Psoas muscle (tissue), 8 donors: ENCODE measurements at places on chromosomes 16 and 17. TPM values are rescaled to one million over a fixed set of nuclear protein-coding genes. Genes with fewer than 3 reads are reported as not detected.
A peak's percentile ranks its signal among the peaks of the same experiment; 100 is the strongest.

Gene SPN
- 0.22 TPM for polyA plus RNA-seq

Gene TNK1
- 1.7 TPM for polyA plus RNA-seq

Gene TPSG1
- polyA plus RNA-seq, result not detected

Gene CCDC78
- polyA plus RNA-seq, result not detected

Gene ACSM2B
- polyA plus RNA-seq, result 0.25 TPM

Gene KRTAP4-6
- polyA plus RNA-seq, result not detected

Gene CDR2L
- polyA plus RNA-seq, result 1.3 TPM

Gene CIITA
- polyA plus RNA-seq, result 2.3 TPM

Gene CLDN9
- 0.18 TPM for polyA plus RNA-seq

Gene LRRC75A
- 0.23 TPM for polyA plus RNA-seq

Gene SMIM5
- polyA plus RNA-seq, result 0.92 TPM

Gene SLC4A1
- not detected for polyA plus RNA-seq

Gene CLEC10A
- 2.4 TPM for polyA plus RNA-seq

GRCh38 chr17:19867329-19868078 is at the start of gene ULK2:
ULK2 (minus strand) TSS chr17:19867936; CDS start chr17:19867417, 519 bp downstream.
- peak; percentile 79 for DNase-seq

DNA sequence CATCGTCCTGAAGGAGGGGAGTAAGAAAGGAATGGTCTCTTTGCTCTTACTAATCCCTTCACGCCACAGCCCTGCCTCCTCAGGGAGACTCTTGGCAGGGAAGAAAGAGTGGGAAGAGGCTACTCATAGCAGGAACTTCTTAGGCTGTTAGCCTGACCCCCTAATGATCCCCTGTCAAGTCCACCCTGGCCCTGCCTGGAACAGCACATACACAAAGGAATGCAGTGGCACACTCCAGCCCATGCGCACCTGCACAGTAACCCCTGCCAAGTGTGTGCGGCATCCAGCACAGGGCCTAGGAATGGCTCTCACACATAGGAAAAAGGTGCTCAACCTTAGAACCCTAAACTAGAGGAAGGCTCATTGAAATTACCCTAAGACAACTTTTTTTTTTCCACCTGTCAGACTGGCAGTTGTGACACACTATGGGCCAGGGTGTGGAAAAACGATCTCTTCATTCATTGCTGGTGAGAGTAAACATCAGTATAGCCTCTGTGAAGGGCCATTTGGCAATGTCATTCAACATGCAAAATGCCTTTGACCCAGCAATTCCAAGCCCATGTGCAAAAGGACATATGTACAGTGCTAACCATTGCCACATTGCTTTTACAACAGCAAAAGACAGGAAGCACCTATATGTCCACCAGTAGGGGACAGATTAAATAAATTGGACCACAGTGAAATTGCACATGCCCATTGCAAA is 50.1 kb downstream of the PIMREG start:
- DNase-seq, result no peak

DNA sequence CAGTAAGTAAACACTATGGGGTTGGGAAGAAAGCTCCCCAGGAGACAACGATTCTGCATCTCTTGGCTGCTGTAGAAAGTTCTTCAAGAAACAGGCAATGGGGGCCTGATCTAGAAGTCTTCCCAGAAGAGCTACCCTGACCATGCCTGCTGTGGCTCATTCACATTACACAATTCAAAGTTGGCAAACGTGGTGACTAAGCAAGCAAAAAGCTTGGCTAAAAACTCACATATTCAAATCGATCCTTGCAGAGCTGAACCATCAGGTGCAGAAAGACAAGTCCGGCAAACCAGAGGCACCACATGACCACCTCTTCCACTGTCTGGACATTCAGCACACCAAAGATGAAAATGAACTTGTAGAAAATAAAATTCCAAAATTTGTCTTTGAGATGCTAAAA is 16.1 kb downstream of the AMFR start:
- no peak for DNase-seq

GRCh38 chr17:42853004-42853403 is 2.0 kb downstream of the AOC3 start:
- DNase-seq, result no peak

DNA sequence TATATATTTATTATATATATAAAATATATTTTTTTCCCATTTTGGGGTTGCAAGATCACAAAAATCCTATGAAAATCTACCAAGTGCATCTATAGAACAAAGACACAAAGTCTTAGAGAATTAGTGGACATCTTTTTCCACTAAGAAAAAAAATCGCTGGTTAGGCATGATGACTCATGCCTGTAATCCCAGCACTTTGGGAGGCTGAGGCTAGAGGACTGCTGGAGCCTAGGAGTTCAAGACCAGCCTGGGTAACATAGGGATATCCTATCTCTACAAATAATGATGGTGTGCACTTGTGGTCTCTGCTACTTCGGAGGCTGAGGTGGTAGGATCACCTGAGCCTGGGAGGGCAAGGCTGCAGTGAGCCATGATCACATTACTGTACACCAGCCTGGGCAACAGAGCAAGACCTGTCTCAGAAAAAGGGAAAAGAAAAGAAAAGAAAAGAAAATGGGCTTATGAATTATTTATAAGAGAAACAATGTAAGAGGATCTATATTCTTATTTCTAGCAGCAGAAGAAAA is 185.1 kb upstream of the PSMD7 start:
- DNase-seq, result no peak

GRCh38 chr17:73261617-73261951 is at the start of gene CPSF4L:
CPSF4L (minus strand) TSS chr17:73261880; CDS start chr17:73261818, 62 bp downstream.
- peak; percentile 17 for DNase-seq

DNA sequence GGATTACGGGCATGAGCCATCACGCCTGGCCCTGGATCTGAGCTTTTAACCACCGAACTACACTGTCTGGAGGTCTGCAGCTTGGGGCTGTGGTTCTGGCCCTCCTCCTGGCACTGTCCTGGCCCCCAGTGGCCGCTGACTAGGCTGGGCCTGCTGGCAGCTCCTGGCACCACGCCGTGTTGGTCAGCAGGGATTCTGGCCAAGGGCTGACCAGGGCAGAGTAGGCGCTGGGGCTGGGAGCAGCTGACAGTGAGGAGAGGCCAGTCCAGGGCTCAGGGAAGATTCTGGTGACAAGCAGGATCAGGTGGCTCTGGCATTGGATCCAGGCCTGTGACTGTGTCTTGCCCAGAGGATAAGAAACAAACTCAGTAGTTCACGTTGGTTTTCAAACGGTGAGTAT is 14.6 kb downstream of the EEF2K start:
- DNase-seq, result peak; percentile 96

GRCh38 chr16:57938936-57939871 is 31.7 kb downstream of the CNGB1 start:
- DNase-seq, result peak; percentile 67

DNA sequence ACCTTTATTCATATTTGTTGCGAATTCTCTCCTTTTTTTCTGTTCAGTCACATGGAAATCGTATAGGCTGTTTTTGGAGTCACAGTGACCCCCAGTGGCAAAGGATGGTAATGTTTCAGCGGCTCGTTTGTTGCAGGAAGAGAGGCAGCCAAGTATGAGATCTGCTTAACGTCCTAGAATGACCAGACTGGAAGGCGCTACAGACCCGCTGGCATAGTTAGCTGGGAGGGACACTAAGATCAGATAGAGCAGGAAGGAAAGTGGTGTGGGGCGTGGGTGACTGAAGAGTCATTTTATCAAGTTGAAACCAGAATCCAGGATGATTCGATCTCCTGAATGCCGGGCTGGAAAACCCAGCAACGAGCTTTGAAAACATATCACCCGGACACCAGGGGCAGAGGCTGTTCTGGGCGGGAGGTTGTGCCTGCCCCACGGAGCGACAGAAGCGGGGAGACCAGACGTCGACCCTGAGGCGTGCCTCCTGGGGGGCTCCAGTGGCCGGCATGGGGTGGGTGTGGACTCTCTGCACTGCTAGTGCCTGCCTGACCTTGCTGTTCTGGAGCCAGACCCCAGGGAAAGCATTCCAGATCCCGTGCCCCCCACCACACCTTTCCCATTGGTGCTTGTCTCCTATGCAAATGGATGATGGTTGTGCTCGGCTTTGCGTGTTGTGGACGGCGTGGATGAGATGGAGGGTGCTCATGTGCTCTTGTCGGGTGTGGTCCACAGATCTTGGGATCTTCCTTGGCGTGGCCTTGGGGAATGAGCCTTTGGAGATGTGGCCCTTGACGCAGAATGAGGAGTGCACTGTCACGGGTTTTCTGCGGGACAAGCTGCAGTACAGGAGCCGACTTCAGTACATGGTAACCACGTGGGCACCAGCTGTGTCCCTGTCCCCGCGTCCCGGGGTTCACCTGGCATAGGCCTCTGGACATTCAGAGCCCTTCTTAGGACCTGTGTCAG is 7.7 kb downstream of the IL34 start:
- peak; percentile 76 for DNase-seq

GRCh38 chr16:18983565-18984434 is at the start of gene TMC7:
TMC7 (plus strand) TSS chr16:18983934; CDS start chr16:18984064, 130 bp downstream.
- DNase-seq, result peak; percentile 71

GRCh38 chr17:68719431-68719830 is 118.3 kb upstream of the FAM20A start:
- DNase-seq, result no peak

- DNase-seq, result no peak
Observed at GRCh38 chr16:12293017-12293618, 316.6 kb downstream of the SNX29 start.

- no peak for DNase-seq
Observed at GRCh38 chr16:23690771-23691482, 12.2 kb downstream of the PLK1 start.

GRCh38 chr16:79099716-79100115 is 500.8 kb downstream of the MAF start:
- DNase-seq, result no peak

- DNase-seq, result no peak
Observed at GRCh38 chr17:60640503-60640902, 37.1 kb upstream of the BCAS3 start.

GRCh38 chr16:4327386-4328045 is 11.6 kb downstream of the GLIS2 start:
- DNase-seq, result no peak

- DNase-seq, result no peak
Observed at GRCh38 chr16:3754081-3754703, 36.9 kb upstream of the TRAP1 start.

DNA sequence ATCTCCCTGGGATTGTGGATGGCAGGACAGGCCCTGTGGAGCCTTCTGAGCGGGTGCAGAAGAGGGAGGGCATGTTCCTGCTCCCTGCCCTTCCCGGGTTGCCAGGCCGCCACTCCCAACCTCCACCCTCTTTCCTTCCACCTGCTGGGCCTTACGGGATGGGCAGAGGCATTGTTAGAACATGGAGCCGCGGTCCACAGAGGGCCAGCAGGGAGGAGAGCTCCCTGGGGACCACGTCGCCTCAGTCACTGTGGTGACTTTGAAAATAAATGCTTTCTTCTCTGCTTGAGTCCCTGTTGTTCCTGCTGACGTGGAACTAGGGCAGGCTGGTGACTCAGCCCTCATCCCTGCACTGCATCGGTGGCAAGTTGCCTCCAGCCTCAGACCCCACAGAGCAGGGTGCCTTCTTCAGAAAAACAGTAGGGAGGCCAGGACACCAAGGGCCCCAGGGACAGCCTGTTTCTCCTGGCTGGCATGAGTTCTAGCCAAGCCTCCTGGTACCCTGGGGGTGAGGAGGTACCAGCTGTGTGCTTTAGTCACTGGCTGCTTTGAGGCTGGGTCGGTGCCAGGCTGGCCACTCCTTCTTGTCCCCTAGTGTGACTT is 224.9 kb downstream of the SEC14L1 start:
- DNase-seq, result peak; percentile 94

DNA sequence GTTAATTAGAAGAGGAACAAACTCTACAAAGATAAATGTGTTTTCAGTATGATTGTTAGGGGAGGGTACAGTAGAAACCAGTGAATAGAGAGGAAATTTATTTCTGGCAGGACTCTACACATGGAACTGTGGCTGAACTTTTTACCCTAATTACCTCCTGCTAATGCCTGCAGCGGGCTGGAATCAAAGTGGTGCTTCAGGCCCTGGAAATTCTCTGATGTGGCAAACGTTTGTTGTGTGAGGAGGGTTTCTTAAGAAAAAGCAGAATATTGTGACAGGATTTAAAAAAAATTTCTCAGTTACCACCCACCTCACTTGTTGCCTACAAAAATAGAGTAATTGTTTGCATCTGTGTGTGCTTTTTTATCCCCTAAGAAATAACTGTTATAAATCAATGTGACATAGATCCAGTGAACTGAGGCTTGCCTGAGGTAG is 154.5 kb downstream of the BCAS3 start:
- DNase-seq, result no peak

DNA sequence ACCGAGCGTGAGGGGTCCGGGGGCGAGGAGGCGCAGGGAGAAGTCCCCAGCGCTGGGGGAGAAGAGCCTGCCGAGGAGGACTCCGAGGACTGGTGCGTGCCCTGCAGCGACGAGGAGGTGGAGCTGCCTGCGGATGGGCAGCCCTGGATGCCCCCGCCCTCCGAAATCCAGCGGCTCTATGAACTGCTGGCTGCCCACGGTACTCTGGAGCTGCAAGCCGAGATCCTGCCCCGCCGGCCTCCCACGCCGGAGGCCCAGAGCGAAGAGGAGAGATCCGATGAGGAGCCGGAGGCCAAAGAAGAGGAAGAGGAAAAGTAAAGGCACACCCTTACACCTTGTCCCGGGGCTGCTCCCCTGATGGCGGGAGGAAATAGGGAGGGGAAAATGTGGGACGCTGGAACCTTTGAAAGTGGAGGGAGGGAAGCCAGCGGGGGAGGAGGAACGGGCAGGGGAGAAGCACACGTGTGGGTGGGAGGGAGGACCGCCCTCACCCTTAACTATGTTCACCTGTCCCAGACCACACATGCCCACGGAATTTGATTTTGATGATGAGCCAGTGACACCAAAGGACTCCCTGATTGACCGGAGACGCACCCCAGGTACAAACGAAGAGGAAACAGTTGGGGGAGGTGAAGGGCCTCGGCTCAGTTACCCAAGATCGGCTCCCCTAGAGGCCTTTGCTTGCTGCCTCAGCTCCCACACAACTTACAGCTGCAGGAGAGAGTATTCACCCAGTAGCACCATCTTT is 916 bp downstream of the PAGR1 start:
- peak; percentile 77 for DNase-seq

DNA sequence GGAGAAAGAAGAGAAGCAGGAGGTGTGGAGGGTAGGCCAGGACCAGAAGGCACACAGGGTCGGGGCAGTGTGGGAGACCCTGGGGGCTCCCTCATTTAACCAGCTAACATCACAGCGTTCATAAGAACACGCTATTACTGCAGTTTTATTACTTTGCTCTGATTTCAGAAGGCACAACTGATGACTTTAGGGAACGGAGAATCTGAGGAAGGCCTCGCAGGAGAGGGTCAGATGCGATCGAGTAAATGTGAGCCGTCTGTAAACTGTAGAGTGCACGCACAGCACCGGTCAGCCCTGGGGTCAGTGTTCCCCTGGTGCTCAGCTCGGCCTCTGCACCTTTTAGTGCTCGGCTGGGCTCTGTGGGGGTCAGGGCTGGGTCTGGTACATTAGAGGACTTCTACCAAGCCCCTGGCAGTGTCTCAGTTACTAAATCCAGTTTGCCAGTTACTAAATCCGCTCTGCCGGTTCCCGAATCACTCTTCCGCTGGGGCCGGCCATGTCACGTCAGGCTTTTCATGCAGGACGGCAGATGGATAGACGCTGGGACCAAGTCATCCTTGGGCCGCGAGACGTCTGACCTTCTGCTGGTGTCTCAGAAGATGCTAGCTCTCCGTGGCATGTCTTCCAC is 325.9 kb downstream of the SEC14L1 start:
- peak; percentile 52 for DNase-seq
